ENCODE measurements at places on chromosomes 2 and 18.

- no peak for DNase-seq
Measured at GRCh38 chr2:70962211-70962884, 16.1 kb upstream of the ANKRD53 start.

GRCh38 chr18:45365835-45366234 is 249.4 kb upstream of the SLC14A2 start:
- no peak for DNase-seq

GRCh38 chr18:67417864-67418523 is 98.5 kb downstream of the DSEL start:
- peak; percentile 56 for DNase-seq

DNA sequence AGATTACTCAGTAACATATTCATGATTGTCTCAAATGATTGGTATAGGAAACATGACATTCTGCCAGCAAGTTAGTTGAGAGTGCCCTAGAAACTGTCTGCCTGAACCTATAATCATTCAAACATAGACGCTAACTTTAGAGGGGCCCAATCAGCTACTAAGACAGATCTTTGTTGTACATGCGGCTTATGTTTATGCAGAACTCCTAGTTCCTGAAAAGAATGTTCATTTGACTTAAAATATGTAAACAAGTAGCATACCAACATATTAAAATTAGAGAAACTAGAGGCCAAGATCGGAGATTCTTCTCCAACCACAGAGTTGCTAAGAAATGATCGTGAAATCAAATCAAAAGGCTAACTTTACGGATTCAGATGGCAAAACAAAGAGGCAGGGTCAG is 4.2 kb upstream of the METAP1D start:
- no peak for DNase-seq
